Inflammatory macrophage treated with lipopolysaccharide for 1 hour (primary cell): ENCODE measurements at places on chromosomes 7 and 10.

GRCh38 chr7:83819911-83820310 is 171.0 kb upstream of the SEMA3E start:
- DNase-seq = no peak

DNA sequence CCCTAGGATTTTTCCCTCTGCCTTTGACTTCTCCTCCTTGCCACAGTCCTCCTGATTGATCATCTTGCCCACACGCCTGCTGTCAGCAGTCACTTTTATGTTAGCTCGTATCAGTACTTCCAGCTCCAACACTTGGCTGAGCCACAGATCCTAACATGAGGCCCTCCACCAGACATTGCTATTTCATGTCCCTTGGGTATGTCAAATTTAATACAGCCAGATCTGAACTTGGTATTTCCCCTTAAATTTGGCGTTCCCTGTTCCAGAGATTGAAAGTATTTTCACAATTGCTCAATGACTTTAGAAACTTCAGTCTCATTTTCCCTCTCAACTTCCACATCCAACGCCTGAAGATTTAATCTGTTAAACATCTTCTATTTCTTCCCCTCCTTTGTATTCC is 140.4 kb downstream of the RNLS start:
- peak; percentile 13 for DNase-seq

- DNase-seq = no peak
These were observed 52.6 kb downstream of the GNAI1 start for GRCh38 chr7:80187279-80187678.

DNA sequence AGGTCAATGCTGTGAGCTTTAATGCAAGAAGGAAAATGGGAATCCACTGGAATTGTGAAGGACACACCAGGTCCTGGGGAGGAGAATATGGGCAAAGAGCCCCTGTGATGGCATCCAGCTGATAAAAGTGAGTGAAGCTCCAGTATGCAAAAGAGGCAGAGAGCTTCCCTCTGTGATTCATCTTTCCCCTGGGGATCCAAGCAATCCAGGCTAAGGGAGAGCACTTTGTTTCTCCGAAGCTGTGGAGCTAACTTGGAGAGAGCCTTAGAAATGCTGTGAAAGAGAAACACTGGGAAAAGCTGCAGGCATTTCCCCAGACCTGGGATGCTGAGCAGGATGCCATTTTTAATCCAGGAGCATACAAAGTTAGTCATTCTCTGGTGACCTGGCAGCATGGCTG is 489.5 kb downstream of the SH2D4B start:
- DNase-seq = no peak

GRCh38 chr10:76645341-76645740 is 992.3 kb downstream of the KCNMA1 start:
- DNase-seq = no peak

- DNase-seq = no peak
These were observed 229.1 kb upstream of the AKR1E2 start for GRCh38 chr10:4596951-4597350.

GRCh38 chr7:46671108-46671769 is 750.2 kb upstream of the IGFBP3 start:
- DNase-seq = no peak

GRCh38 chr7:19932549-19933249 is 159.3 kb upstream of the TMEM196 start:
- DNase-seq = no peak

GRCh38 chr10:86022906-86023305 is 343.7 kb downstream of the GRID1 start:
- no peak for DNase-seq

DNA sequence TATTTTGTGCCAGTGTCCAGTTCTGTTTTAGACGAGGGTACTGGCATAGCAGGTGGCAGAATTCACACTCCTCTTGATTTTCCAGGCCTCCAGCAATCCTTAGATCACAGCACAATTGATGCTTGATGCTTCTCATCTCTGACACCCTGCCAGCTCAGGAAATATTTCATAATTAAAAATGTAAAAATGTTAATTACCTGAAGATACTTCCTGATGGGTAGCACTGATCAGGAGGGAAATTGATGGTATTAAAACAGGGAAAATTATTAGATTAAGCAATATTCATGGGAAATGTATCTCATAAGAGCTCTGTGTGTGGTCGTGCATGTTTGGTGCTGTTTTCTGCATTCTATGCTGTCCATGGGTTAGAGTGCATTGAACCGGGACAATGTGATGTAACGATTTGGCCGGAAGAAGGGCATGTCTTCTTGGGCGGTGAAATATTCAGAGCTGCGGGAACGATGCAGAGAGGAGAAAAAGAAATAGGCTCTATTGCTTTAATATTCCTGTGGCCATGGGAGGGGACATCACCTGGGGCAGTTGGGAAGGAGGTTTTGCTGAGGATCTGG is 43.7 kb upstream of the MKI67 start:
- DNase-seq = no peak

DNA sequence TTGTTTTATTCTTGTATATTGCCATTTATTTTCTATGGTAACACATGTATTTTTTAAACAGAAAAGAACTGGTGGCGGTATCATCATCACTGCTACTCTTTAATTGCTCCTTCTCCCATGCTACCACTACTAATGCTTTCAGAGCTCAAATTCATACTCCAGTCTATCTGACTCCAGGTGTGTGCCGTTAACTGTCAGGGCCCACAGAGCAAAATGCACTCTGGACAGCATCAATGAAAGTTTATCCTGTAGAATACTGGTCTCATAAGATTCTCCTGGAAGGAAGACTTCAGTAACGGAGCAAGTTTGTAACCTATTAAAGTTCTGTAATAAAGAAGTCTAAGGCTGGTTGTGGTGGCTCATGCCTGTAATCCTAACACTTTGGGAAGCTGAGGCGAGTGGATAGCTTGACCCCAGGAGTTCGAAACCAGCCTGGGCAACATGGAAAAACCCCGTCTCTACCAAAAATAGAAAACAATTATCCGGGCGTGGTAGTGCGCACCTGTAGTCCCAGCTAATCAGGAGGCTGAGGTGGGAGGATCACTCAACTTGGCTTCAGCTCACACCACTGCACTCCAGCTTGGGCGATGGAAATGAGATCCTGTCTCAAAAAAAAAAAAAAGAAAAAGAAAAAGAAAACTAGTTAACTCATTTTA is 18.4 kb downstream of the ZNRF2 start:
- DNase-seq = no peak

DNA sequence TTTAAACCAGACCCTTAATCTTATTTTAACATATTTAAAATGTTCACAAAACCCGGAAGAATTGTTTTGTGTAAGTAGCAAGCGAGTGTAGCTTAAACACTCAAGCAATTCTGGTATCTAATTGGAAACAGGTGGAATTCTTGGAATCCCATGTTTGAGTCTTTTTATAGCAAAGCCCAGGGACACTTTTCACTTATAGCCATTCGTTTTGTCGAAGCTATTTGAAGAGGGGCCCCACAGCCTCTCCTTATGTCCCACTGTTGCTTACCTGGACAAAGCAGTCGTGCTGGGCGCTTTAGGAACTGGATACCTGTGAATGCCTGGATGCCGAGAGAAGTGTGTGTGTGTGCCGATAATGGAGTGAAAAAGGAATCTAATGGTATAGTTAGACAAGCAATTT is 3.3 kb downstream of the CUX1 start:
- DNase-seq = no peak

- peak; percentile 35 for DNase-seq
These were observed 14.2 kb upstream of the ODAD2 start for GRCh38 chr10:28012990-28013515.

DNA sequence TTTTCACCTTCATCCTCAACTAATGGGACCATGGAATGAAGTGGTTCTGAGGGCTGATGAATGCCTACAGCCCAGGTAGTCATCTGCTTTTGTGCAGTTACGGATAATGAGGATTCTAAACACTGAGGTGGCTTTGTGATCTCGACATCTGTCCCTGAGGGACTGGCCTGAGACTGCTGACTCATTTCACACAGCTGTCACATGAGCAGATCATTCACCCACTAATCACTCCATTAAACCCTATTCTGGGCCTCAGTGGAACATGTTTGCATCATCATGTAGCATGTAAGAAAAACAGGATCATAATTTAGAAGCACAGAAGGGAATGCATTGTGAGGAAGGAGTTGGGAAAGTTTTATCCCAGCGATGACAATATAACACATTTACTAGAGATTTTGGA is 79.4 kb upstream of the FEZF1 start:
- DNase-seq = no peak

GRCh38 chr10:26524161-26524896 is 86.2 kb downstream of the APBB1IP start:
- DNase-seq = no peak

DNA sequence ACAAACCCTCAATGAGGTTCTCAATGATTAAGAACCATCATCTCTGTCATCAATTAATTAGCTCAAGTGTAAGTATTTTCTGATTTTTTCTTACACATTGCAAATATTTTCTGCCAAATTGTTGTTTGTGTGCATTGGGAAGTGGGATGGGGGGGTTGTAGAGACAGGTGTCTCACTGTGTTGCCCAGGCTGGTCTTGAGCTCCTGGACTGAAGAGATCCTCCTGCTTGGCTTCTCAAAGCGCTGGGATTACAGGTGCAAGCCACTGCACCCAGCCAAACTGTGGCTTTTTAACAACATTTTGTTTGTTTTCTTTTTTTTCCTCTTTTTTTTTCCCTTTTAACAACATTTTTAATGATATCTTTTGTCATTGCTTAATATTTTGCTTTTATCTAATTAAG is 87.5 kb downstream of the AKR1D1 start:
- no peak for DNase-seq

DNA sequence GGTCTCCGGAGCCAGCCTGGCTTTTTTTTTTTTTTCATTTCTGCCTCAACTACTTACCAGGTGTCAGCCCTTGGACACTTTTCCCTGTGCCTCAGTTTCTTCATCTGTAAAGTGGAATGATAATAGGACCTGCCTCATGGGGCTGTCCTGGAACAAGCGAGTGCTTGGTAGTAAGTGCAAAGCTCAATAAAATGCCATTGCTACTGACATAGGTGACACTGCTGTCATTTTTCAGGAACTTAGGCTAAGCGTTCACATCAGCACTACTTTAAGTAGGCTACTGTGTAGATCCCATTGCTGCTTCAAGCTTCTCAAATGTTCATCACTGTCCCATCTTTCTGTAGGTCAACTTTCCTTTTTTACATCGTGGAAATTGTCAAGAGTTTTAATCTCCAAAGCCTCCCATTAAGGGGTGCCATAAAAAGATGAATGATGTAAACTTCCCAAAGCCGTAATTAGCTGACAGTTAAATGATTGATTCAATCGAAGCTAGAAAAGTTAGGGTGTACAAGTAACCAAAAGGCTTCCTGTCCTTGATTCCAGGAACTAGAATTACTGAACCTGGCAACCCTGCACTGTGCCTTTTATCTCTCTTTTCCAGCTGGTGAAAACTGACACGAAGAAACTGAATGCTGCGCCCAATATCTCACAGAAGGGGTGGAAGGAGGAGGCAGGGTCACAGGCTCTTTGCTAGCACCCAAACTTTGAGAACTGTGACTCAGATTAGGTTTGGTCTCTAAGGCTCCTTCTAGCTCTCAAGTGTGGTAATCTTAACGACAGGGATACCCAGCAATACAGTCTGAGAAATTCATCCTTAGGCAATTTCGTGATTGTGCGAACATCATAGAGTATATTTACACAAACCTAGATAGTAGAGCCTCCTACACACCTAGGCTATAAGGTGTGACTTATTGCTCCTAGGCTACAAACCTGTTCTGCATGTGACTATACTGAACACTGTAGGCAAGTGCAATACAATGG is 861 bp upstream of the USP6NL start:
- DNase-seq = no peak

GRCh38 chr7:44147026-44147991 is 6.2 kb upstream of the MYL7 start:
- no peak for DNase-seq

DNA sequence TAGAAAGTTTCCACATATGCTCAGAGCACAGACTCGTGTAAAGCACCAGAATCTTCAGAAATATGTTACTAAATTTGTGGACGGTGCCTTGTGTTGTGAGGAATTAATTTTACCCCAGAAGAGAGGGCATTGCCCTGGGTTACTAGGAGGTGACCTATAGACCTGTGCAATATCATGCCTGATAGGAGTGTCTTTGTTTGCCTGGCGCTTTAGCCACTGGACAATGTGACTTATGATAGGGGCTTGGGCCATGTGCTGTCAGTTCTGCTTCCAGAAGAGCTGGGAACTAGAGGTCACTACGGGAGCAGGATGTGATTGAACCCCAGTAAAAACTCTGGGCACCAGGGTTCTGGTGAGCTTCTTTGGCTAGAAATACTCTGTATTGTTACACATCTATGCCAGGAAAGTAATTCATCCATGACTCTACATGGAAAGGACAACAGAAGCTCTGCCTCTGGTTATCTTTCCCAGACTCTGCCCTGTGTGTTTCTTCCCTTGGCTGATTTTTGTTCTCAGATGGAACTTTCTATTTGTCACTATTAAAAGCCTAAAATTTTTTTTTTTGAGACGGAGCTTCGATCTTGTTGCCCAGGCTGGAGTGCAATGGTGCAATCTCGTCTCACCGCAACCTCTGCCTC is 75.5 kb downstream of the SIRT1 start:
- DNase-seq = no peak

DNA sequence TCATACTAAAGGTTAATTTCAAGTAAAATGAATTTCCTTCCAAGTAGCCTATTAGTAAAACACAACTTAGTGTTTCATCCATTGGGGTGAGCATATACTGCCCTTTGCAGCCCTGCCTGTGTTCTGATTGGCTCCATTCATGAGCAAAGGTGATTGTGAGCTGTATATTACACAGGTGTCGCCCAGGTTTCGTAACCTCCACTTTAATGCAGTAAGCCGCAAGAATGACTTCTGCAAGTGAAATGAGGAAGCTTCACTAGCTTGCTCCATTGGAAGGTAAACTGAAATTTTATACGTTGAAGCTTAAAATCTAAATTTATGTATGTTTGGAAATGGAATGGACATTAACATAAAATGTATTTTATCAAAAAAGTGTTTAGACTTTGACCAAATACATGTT is 24.4 kb downstream of the MTURN start:
- DNase-seq = no peak

- no peak for DNase-seq
These were observed 22.7 kb downstream of the SLC35G1 start for GRCh38 chr10:93916257-93917063.

DNA sequence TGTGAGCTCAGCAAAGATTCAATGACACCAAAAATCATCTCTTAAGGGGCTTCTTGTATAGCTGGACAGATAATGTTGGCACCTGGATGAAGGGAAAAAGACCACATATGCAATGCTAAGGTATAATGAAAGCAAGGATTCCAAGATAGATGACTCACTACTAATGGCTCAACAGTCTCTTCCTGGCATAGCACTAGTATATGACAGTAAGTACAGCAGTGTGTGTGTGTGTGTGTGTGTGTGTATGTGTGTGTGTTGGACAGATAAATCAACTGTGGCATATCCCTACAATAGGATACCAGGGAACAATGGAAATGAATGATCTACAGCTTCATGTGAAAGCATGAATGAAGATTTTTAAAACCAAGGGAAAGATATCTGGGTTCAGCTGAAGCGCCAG is 257.1 kb downstream of the SFMBT2 start:
- DNase-seq = no peak
